Hippocampal formation (tissue), 2 donors: ENCODE measurements at places on chromosomes 7 and 10.

DNA sequence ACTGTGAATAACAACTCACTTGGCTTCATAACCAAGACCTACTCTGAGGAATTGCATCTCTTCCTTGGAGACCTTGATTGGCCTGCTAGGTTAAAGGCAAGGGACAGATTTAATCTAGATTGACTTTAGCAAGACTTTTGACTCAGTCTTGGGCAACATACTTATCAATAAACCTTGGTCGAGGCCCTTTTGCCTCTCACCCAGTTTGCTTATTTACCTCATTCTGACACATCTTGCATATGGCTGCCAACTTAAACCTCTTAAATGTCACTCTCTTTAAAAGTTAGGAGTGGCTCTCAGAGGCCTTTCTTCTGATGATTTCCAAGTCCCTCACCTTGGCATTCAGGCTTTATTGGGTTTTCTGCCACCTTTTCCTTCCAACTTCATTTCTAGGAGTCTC lies 124.5 kb downstream of the BAMBI start:
- no peak for DNase-seq

GRCh38 chr10:24616536-24616935 lies 107.2 kb downstream of the ARHGAP21 start:
- DNase-seq = no peak

- DNase-seq = no peak
Measured at GRCh38 chr7:50821457-50822008, 38.8 kb upstream of the GRB10 start.

DNA sequence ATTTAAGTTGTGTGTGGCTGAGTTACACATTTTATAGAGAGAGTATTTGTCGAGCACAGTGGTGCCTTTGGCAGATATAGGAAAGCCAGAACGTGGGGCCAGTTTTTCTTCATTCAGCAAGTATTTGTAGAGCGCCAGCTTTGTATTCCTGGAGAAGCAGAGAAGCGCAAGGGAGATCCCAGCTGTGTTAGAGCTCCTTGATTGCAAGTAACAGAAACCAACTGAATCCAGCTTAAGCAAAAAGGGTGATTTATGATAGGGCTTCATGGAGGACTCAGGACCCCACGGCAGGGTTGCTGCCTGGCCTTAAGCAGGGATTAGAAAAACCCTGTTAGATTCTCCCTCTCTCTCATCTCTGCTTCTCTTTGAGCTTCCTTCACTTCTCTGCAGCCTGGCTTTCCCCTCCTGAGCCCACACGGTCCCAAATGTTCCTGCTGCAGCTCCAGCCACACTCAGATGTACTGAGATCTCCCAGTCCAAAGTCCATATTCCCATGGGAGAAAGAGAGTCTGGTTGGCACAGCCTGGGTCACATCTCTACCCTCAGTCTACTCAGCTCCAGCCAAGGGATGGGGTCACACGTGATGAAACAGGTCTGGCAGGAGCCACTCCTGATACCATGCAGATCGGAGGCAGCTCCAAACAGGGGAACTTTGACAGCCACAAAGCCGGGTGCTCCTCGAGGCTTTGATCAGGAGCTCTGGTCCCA lies 16.7 kb downstream of the UBTD1 start:
- DNase-seq = no peak

DNA sequence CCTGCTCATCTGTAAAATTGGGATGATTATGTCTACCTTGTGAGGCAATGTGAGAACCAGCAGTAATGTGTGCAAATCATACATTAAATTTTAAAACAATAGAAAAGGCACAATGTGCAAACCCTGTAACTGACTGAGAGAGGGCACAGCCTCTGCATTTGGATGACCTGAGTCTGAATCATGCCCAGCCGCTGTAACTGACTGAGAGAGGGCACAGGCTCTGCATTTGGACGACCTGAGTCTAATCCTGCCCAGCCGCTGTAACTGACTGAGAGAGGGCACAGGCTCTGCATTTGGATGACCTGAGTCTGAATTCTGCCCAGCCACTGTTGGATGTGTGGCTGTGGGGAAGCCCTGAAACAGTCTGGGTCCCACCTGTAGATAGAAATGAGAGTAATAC lies 351.5 kb upstream of the SHH start:
- DNase-seq = no peak

GRCh38 chr10:131206111-131206995 lies 105.2 kb downstream of the TCERG1L start:
- DNase-seq = no peak

DNA sequence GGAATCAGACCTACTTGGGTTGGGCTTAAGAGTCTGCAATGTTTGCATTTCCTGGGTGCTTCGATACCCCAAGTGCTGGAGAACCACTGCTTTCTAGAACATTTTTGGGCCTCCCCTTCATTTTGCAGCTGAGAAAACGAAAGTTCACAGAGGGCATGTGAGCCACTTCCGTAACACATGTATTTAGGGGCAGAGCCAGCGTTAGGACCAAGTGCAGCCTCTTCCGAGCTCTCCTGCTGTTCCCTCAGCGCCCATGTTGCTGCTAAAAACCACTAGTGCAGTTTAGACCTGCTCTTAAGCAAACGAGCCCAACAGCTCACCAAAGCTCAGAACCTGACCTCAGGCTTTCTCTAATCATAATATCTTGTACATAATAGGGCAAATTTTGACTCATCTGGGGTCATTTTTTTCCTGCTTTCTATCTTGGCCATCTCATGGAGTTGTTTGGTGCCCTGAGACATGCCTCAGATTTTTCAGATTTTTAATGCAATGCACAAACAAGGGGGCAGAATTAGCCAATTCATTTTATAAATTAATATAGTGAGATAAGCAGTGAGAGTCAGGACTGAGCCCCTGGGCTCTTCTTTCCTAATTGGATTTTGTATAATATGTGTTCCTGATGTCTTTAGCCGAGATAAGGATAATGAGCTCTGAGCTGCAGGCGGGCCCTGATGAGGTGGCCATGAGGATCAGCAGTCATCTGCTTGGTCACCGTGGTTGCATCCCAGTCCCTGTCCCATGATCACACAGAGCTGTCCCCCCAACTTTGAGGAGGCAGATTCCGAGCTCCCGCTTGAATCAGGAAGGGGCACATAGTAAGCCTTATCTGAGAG lies 12.9 kb downstream of the BAG3 start:
- DNase-seq = no peak

- DNase-seq = no peak
Measured at GRCh38 chr10:62199584-62199983, 69.1 kb downstream of the RTKN2 start.

DNA sequence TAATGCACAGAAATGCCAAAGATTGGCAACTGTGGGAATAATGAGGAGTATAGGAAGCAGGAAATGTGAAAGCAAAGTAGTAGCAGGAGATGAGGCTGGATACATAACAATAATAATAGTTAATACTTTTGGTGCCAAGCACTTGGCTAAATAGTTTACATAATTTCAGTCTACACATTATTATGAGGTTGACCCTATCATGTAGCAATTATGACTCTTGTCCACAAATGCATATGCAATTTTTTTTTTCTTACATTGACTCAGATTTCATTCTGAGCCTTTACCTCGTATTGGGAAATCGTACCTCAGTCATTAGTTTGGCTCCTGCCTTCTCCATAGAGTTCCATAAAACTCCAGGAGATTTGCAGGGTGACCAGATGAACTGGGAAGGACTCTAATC lies 219.9 kb downstream of the SUGCT start:
- DNase-seq = no peak

- DNase-seq = no peak
Measured at GRCh38 chr10:52729271-52730104, 43.1 kb downstream of the MBL2 start.

DNA sequence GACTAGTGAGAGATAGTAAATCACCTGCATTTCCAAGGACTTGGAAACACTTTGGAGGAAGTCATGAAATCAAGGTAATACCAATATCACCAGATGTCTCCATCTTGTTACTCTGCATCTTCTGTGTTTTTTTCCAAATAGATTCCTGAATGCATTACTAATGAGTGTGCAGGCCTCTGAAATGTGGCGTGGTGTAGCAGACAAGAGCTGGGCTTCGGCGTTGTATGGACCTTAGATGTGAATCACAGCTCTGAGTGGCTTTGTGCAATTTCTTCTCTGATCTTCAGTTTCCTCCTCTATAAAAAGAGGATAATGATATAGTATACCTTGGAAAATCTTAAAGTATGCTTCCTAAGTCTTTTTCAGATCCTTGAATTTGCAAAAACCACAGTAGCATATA lies 9.6 kb upstream of the MYPN start:
- DNase-seq = no peak

DNA sequence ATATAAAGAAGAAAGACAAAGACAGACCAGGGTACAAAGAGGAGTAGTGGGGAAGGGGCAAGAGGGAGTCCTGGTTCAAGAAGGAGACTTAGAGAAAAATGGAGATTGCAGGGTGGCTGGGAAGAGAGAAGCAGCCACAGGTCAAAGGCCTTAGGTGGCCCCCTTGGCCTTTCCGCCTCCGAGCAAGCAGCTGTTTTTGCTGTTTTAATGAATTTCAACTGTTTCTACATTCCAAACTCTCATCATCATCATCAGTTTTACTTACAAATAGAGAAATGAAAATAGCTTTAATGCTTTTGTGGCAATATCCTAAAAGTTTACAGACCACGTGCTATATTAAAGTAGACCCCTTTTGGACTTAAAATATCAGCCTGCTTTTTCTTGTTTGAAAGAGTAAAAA lies 399.7 kb downstream of the EXOC4 start:
- no peak for DNase-seq

DNA sequence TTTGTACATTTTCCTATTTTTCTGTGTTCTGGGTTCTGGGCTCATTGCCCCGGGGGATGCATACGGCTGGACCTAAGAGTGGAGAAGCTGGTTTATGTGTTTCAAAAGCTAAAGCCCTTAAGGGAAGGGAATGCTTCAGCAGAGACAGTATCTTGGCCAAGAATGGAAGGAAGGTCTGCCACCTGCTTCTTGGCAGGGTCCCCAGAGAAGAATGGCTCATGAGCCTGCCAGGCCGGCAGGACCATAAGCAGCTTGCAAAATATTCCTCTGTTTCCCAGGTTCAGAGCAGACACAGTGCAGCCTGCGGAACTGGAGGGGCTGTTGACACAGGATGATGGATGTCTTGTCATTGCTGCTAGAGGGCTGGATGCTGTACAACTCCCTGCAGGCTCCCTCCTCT lies 7.8 kb upstream of the ABHD11 start:
- no peak for DNase-seq

DNA sequence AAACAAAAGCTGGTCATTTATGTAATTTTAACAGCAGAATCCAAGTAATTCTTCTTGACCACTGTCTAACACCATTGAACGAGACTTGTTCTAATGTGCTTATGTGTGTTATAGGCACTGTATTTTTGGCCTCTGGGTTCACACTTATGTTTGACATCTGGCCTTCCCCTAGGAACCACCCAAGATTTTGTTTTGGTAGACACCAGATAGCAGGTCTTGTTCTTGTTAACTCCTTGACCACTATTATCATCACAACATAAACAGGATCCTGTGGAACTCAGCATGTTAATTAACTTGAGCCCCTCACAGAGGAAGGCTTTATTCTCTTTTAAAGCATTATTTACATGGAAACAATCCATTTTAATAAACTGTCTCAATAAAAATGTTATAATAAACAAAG lies 167.7 kb downstream of the SEMA3D start:
- DNase-seq = no peak

DNA sequence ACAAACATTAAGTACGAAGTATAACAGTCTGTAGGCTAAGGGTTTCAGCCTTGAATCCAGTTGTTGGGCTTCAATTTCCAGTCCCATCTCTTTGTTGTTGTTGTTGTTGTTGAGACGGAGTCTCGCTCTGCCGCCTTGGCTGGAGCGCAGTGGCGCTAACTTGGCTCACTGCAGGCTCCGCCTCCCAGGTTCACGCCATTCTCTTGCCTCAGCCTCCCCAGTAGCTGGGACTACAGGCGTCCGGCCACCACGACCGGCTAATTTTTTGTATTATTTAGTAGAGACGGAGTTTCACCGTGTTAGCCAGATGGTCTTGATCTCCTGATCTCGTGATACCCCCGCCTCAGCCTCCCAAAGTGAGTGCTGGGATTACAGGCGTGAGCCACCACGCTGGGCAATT lies 464.9 kb downstream of the ANKRD7 start:
- no peak for DNase-seq

- DNase-seq = no peak
Measured at GRCh38 chr7:125256446-125256845, 326.8 kb upstream of the POT1 start.

DNA sequence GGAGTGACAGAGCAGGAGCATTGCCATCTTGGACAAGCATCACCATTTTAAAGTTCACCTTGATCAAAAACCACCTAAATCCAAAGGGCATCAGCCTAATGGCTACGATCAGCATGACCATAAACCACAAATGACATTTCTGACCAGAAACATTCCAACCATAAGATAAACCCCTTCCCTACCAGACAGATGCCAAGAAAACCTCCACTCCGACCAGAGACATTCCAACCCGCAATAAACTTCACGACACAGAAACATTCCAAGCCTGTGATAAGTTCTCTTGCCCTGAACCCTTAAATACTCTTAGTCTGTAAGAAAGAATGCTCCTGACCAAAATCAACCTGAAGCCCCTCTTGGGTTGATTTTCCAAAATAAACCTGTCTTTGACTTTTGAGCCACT lies 606.9 kb downstream of the POM121L12 start:
- DNase-seq = no peak

DNA sequence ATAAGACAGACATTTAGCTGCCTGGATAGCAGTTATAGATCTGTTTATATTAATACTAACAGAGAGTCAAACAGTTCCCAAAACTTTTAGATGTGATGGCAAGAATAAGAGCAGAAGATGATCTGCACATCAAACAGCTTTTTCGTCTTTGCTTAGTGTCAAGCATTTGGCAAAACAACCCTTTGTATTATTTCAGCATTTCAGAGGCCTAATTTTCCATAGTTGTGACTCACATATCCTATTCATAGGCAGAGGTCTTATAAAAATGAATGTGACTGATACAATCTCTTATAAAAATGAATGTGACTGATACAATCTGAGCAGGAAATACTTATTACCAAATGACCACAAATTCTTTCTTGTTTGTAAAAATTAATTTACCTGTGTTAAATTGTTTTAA lies 71.2 kb downstream of the LRRTM3 start:
- DNase-seq = no peak

- no peak for DNase-seq
Measured at GRCh38 chr7:40899151-40899550, 764.3 kb downstream of the SUGCT start.

GRCh38 chr7:47239931-47240421 lies 341.9 kb downstream of the TNS3 start:
- DNase-seq = no peak

GRCh38 chr7:41699516-41699915 lies 3.4 kb downstream of the INHBA start:
- DNase-seq = no peak

GRCh38 chr10:117014835-117015234 lies 9.8 kb upstream of the SHTN1 start:
- DNase-seq = no peak

DNA sequence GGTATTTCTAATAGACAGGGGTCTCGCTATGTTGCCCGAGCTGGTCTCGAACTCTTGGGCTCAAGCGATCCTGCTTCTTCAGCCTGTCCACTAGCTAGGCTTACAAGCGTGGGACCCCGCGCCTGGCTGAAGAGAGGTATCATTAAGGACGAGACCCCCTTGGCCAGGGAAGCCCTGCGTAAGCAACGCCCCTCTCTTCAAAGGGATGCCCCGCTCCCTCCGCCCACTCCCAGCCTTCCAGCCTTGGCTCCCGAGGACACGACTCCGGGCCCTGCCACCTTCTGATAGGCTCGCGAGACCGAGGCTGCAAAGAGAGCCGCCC lies 220 bp upstream of the ZKSCAN5 start:
- DNase-seq = no peak

- DNase-seq = no peak
Measured at GRCh38 chr10:95573964-95574604, 12.9 kb upstream of the SORBS1 start.

- DNase-seq = no peak
Measured at GRCh38 chr7:72217151-72217550, 195.0 kb downstream of the CALN1 start.
